CD4-positive, alpha-beta T cell treated with Interleukin-15 for 4 hours (primary cell): ENCODE measurements at places on chromosomes 6 and 20.

DNA sequence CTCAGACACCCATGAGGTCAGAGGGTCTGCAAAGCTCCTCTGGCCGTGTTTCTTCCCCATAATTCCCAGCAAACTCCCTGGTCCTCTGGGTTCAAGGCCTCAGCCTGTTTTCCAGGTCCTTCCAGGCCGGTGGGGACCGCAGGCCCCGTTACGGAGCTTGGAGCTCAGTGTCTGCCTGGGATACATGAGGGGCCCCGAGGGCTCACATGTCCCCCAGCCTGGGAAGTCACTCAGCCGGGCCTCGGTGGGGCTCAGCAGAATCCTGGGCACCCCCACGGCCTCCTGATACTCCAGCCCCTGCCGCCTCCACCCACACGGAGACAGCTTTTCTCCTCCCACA lies 3.4 kb upstream of the SULF2 start:
- no peak for DNase-seq

DNA sequence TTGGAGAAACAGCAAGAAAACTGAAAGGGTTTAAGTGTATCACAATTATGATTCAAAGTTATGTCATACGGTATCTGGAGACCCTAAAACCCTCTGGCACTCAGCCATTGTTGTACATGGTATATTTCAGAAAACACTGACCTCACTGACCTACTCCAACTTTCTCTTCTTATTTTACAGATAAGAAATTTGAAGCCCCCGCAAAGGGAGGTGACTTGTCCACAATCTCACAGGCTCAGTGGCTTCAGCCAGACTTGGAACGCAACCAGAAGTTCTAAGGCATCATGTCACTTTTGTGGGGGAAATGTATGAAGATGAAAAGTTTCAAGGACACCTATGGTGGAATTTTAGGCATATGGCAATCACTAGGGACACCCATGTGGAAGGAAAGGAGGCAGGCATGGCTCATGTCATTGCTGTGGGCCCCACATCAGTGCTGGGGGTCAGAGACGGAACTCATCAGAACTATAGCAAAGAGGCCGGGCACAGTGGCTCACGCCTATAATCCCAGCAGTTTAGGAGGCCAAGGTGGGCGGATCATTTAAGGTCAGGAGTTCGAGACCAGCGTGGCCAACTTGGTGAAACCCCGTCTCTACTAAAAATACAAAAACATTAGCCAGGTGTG lies 5.2 kb upstream of the TRIB3 start:
- no peak for DNase-seq

- DNase-seq, result no peak
Measured at GRCh38 chr6:125173341-125174095, 19.9 kb downstream of the TPD52L1 start.

GRCh38 chr6:164569509-164569908 lies 739.9 kb downstream of the C6orf118 start:
- DNase-seq, result no peak

DNA sequence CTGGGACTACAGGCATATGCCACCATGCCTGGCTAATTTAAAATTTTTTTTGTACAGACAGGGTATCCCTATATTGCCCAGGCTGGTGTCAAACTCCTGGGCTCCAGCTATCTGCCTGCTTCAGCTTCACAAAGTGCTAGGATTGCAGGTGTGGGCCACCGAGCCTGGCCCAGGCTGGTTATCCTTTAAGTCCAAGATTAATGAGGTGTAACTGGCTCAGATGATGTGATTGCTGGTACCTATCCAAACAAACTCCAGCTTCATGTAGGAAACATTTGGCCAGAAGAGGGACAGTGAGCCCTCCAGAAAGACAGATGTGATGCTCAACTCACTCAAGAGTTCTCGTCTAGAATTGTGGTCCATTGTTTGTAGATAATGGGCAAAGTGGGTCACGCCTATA lies 9.2 kb upstream of the ZNF318 start:
- no peak for DNase-seq

GRCh38 chr6:133132466-133132971 lies 108.6 kb upstream of the EYA4 start:
- DNase-seq, result no peak

DNA sequence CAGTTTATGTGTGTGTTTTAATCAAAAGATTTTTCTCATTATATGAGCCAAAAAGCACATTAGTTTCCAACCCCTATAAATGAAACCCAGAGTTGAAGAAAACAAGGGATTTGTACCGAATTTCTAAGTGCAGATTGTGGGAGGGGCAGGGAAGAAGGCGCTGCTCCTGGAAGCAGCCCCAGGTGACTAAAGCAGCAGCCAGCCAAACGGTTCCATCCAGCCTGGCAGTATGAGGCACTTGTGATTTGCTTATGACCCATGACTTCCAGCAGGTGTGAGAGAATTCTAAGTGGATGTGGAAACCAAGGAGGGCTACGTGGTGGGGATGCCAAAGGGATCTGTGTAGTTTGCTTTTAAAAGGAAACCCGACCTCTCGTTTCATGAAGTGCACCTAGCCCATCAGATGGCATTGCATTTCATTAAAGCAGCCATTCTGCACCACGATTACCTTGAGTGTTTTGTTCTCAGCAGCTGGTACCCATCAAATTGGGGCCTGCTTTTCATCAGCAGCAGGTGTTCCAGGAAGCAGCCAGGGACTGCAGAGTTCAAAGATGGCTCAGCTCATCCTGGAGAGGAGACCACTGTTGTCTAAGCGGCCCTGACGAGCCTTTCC lies 79.1 kb downstream of the DTD1 start:
- DNase-seq, result no peak

- DNase-seq, result no peak
Measured at GRCh38 chr20:56322681-56323080, 36.1 kb upstream of the FAM210B start.

DNA sequence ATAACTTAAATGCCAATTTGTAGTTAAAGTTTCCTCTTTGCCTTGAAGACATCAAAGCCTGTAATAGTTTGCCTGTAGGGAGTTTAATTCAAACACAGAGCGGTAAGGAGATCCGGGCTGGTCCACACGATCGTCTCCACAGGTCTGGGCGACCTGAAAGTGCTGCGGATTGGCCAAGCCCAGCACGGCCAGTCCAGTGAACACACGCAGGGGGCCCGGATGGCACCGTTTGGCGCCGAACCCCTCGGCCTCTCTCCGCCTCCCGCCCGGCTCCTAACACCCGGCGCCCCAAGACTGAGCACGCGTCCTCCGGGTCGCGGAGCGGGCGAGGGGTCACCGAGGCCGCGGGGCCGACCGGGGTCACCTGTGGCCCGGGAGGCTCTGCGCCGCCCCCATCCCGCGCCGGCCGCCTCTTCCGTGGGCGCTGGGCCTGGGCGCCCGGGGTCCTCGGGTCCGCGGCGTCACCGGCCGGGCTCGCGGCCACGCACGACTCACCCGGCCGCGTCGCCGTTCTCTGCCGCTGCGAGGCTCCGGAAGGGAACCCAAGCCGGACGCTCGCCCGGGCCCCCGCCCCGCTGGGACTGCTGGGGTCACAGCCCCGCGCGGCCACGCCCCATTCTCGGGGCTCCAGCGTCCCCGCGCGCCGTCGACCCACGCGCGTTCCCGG lies 481 bp downstream of the SERPINB6 start:
- DNase-seq, result peak; percentile 45

- no peak for DNase-seq
Measured at GRCh38 chr6:77450924-77451323, 12.4 kb downstream of the HTR1B start.

- DNase-seq, result no peak
Measured at GRCh38 chr20:45157962-45158361, 16.7 kb upstream of the PI3 start.

DNA sequence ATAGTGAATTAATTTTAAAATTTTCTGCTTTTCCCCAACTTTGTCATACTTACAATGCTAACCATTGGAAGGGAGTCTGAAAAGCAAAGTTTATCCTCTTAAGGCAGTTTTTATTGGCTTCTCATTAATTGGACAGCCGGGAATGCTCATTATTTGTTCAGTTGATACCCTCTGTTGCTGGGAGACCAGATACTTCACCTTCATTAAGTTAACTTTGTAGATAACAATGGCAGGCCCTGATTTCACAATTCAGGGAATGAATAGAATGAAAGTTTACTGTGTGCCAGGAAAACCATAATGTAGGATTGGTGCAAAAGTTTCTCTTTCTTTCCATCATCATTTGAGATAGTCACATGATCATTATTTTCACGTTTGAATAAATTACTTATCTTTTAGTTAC lies 49.0 kb downstream of the COL19A1 start:
- DNase-seq, result no peak

DNA sequence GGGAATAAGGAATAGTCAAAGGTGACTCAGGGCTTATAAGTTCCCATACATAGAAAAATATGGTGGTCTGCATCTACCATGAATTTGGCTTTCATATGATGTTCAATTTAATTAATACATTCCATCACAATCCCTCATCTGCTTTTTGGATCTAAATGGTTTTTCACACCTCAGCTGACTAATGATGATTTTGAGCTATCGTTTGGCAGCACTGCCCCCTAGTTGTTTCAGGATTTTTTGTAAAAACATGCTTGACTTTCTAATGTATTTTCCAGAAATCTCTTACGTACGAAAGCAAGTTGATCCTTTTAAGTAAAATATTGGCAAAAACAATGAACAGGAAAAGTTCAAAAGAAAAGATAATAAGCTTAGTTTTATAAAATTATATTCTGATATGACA lies 408.6 kb upstream of the ADGRB3 start:
- DNase-seq, result no peak

DNA sequence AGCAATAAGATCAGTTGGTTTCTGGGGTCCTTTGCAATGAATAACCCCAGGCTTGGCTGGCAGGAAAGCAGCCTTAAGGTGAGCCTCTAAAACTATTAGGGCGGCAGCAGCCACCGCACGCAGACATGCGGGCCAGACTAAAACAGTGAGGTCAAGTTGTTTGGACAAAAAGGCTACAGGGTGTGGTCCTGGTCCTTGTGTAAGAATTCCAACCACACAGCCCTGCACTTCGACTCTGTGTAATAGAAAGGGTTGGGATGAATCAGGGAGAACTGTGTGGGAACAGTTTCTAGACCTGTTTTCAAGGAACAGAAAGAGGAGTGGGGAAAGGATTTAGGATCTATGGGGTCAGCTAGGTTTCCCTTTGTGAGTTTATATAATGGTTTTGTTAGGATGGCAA lies 237.6 kb downstream of the SMOC2 start:
- DNase-seq, result no peak

- DNase-seq, result no peak
Measured at GRCh38 chr20:5180421-5180820, 53.6 kb downstream of the CDS2 start.

DNA sequence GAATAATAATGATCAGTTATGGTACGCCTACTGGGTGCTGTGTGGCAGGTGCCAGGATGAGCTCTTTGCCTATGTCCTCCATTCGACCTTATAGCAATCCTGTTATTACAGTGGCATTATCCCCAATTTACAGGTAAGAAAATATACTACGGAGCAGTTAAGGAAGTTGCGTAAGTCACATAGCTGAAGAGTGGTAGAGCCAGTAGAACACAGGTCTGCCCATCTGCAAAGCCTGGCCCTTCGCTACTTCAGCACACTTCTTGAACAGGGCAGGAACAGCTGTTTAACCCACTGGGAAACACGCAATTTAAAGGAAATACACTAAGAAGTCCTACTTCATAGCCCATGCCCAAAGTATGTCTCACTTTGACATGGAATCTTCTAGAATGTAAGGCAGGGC lies 91.8 kb downstream of the PXDC1 start:
- DNase-seq, result no peak

GRCh38 chr6:11773013-11773412 lies 5.6 kb downstream of the ADTRP start:
- DNase-seq, result no peak

DNA sequence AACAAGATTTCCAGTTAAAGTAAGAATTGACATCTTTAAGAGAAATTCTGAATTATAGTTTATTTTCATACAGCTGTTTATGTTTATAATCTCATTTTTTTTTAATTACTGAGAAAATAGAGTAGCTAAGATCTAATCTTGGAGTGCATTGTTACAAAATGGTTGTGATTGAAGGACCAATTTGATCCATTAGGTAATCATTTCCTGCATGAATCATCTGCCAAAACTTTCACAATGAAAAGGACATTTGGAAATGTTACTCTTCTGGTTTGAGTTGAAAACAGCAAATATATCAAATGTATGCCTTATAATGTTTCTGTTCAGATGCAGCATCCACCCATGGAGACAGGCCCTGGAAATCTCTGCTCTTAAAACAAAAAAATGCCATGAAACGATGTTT lies 19.0 kb downstream of the TUBB2A start:
- DNase-seq, result no peak

DNA sequence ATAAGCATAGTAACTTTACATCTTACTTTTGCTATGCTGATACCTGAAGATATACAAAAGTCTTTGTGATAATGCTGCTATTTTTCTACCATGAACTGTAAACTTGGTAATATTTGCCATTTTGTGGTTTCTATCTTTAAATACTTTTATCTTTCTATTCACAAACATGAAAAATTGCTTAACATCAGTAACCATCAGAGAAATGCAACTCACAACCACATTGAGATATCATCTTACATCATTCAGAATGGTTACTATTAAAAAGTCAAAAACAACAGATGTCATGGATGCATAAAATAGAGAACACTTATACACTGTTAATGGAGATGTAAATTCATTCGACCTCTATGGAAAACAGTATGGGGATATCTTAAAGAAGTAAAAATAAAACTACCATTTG lies 112.0 kb downstream of the TRDN start:
- DNase-seq, result no peak

- no peak for DNase-seq
Measured at GRCh38 chr20:58322083-58322482, 12.6 kb downstream of the RAB22A start.

DNA sequence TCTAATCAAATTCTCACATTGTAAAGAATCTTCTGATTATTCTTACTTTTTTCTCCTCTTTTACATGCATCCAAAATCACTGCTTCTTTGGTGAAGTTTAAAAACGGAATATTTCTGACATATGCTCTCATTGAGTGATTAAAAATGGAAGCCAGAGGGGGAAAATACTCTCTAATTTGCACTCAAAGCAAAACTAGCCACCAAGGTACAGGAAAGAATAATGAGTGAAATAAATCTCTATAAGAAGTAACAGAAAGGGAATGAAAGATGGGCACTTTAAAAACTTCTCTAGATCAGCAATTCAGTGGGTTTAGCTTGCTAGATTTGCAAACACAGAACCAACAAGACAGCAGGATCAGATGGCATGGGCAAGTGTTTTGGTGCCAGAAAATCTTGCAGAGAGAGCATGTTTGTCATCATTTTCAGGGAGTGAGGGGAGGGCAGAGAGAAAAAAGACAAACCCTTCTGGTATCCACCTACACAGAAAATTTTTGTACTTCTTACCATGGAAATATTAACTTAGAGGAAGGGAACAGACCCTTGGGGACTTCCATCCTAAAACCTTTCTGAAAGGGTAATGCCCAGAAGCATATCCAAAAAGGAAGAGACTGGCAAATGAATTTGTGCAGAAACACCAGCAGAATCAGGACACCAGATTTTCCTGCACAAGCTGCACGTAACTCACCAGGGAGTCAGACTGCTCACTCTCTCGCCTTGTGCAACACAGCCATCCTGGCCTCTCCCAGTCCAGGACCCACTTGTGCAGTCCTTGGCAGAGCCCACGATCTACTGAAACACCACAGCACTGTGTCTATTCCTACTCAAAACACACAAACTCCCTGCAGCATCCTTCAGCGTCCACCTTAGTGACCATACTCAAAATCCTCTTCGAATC lies 270.2 kb upstream of the PRDM1 start:
- no peak for DNase-seq

GRCh38 chr6:107405002-107405401 lies 54.4 kb downstream of the PDSS2 start:
- no peak for DNase-seq

- DNase-seq, result no peak
Measured at GRCh38 chr20:25271486-25272222, 23.8 kb downstream of the PYGB start.
